ENCODE measurements at places on chromosomes 2 and 18.

GRCh38 chr18:79856119-79857007, 58.6 kb downstream of the KCNG2 start:
- no peak for DNase-seq

GRCh38 chr2:28979576-28980366, 1.3 kb upstream of the TOGARAM2 start:
- no peak for DNase-seq

DNA sequence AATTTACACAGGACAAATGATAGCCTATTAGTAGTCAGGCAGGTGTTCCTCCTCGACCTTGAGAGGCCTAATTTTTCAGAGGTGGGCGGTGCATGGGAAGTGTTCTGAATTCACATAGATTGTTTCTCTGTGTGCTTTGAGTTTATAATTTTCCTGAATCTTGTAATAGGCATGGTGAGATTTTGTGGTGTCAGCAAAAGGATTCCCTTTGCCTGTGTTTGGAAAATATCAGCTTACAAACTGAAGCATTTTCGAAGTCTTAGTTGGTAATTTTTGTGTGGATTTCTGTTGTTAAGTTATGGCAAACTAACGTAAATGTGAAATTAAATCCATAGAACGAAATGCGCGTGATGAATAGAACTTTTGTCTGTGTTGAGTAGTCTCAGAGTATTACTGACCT, 194.0 kb upstream of the RBMS1 start:
- DNase-seq = no peak

GRCh38 chr18:58413667-58414628, 214.9 kb downstream of the ALPK2 start:
- no peak for DNase-seq

DNA sequence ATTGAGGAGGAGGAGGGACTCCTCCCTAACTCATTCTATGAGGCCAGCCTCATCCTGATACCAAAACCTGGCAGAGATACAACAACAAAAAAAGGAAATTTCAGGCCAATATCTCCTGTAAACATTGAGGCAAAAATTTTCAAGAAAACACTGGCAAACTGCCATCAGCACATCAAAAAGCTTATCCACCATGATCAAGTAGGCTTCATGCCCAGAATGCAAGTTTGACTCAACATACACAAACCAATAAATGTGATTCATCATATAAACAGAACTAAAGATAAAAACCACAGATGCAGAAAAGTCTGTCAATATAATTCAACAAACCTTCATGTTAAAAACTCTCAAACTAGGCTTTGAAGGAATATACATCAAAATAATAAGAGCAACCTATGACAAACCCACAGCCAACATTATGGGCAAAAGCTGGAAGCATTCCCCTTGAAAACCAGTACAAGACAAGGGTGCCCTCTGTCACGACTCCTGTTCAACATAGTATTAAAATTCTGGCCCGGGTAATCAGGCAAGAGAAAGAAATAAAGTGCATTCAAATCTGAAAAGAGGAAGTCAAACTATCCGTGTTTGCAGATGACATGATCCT, 1014.3 kb downstream of the CBLN2 start:
- no peak for DNase-seq

DNA sequence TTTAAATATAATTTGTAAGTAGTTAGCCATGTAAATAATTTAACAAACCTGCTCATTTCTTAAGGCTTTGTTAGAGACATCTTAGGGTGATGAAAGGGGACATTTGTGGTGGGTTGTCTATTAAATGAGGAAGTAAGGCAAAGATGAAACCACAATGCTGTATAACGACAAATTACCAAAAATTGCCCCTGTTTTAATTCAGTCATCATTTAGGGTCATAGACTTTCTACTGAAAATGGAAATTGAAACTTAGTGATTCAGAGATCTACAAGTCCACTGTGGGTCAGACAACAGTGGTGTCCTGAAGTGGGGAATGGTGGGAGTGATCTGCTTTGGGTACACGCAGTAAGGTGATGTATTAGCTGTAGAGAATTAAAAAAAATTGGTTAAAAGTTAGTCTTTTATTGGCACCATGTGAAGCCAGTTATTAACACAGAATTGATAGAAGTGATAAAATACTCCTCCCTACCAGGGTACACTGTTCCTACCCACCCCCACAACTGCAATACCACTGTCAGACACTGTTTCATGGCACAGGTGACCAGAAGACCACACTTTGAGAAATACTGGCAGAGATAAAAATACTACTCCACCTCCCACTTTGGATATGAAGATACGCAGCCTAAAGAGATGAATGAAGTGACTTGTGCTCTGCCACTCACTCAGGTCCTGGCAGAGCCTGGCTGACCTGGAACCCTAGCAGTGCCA, 13.4 kb downstream of the CERS6 start:
- no peak for DNase-seq

GRCh38 chr2:95738301-95738700, 146.5 kb downstream of the TRIM43 start:
- no peak for DNase-seq

All from stimulated activated CD8-positive, alpha-beta memory T cell treated with anti-CD3 and anti-CD28 coated beads, Interleukin-4, amount 100 ng/mL, for 1 hour (primary cell).